ENCODE measurements at places on chromosomes 6 and 20.

- DNase-seq, result no peak
Observed at GRCh38 chr20:9261781-9262180, 192.9 kb downstream of the PLCB4 start.

- no peak for DNase-seq
Observed at GRCh38 chr6:23320471-23321015, 751.2 kb downstream of the HDGFL1 start.

GRCh38 chr6:90497411-90497810, 89.5 kb downstream of the MAP3K7 start:
- DNase-seq, result no peak

- no peak for DNase-seq
Observed at GRCh38 chr6:132742495-132742894, 15.2 kb downstream of the VNN2 start.

DNA sequence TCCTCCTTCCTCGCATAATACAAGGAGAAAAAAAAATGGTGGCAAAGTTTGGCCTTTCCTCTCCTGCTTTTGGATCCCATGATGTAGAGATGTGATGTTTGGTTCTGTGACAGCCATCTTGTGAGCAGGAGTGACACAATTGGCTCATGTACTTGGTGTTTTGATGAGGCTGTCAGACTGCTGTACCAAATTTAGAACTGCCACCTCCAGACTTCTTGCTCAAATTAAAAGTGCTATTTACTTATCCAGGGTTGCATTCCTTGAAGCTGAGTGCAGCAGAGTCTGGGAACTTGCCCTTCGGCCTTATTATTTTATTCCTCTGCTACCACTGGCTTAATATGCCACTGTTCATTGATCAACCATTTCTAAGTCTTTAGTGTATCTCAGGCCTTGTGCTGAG, 21.9 kb downstream of the BCAS1 start:
- DNase-seq, result no peak

DNA sequence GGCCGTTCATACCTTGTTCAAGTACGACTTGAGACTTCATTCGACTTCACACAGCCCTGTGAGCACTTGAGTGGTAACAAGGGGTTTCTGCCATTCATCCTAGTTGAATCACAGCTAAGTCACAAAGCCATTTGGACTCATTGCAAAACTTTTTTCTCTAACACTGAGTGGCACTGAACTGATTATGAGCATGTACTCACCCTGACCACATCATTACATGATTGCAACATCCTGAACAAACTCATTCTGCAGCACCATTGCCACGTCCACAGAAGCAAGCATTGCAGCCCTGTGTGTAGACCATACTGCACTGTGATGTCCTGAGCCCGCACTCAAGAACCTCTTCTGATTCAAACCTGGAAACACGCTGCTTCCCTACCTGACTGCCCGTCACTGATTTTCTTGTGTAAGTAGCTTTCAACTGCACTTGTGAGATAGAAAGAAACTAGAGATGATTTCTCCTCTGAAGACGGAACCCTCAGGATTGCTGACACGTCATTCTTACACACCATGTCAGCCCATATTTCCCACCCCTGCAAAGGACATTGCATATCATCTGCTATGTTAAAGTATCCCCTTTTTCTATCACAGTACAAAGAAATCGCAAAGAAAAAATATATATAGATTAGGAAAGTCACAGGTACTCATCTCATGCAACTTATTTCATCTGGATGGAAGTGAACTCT, 81.6 kb downstream of the C6orf118 start:
- DNase-seq, result no peak

DNA sequence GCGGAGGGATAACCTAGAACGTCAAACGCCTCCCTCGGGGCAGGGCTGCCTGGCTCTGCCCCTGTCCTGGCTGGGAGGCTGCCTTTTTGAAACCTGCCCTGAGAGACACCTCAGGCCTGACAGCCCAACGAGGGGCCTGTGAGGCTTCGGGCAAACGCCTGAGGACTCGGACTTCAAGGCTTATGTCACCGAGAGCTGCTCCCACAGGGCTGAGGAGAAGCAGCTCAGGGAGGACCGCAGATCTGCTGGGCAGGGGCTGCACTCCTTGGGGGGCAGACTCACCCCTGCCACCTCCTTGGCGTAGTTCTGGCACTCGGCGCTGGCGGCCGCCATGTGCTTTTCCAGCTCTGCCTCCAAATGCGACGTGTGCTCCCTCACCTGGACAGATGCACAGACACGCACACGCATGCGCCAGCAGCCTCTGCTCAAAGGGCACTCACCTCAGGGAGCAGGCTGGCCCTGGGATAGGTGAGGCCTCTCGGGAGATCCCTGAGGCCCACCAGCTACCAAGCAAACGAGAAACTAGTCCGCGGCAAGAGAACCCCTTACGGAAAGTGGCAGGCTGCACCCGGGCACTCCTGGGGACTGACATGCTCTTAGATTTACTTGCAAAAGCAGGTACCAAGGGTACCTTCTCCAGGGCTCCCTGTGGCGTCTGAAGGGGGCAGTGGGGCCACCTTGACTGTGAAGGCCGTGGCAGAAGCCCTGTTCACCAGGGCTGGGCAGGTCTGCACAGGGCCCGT, 49.6 kb downstream of the DSTN start:
- no peak for DNase-seq

DNA sequence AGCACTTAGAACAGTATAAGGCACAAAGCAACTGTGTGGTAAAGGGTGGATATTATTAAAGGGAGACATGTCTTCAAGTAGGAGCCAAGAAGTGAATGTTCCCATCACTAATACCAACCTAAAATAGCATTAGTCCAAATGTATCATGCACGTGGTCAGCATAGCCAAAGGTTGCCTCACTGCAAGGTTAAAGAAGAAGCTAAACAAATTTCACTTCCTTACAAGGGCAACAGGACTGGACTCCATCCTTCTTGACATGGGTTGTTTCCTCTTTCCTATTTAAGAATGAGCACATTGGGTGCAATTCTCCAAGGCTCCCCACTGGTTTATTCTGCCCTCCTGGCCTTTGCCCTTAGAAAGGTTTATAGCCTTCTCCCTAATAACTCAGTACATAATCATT, 186.7 kb downstream of the PHACTR1 start:
- no peak for DNase-seq

DNA sequence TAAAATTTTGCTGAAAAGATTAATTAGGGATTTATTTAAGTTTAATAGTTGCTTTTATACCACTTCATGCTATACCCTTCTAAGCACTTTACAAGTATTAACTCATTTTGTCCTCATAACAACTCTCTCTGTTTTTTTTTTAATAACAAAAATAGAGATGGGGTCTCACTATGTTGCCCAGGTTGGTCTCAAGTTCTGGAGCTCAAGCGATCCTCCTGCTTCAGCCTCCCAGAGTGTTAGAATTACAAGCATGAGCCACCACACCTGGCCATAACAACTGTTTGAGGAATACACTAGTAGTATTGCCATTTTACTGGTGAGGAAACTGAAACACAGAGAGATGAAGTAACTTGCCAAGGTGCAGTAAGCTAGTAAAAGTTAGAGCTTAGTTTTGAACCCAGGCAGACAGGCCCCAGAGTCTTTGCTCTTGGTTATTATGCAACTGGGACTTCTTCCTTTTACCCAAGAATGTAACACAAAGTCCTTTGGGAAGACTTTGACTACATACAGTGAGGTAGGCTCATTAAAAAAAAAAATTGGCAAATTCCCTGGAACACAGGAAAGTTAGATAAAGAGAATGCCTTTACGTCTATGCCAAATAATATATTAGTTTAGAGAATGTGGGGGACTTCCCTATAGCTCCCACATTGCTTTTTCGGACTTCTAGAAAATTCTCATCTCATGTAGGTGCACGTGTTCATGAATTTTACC, 11.4 kb downstream of the ANKS1A start:
- DNase-seq, result no peak

- DNase-seq, result no peak
Observed at GRCh38 chr6:74654296-74654695, 551.6 kb downstream of the COL12A1 start.

Data from stimulated activated CD8-positive, alpha-beta memory T cell treated with anti-CD3 and anti-CD28 coated beads, Interleukin-4, amount 100 ng/mL, for 24 hours (primary cell).